ENCODE measurements at places on chromosomes 5 and 9. TPM values are rescaled to one million over a fixed set of nuclear protein-coding genes. Genes with fewer than 3 reads are reported as not detected.

DNA sequence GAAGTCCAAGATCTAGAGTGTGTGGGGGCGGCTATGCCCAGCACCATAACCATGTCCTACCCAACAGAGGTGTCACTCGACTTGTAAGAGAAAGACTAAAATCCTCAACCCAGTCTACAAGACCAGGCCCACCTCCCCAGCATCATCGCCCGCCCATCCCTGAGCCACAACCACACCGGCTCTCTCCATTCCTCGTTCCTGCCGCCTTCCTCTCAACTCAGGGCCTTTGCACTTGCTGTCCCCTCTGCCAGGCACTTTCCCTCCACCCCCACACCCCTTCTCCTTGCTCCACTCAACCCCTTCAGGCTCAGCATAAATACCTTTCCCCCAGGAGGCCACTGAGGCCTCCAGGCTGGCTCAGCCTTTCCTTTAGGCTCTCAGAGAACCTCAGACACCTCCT is 69.3 kb downstream of the PAX5 start:
- DNase-seq, result no peak

The AGXT2 gene
- total RNA-seq, result not detected

DNA sequence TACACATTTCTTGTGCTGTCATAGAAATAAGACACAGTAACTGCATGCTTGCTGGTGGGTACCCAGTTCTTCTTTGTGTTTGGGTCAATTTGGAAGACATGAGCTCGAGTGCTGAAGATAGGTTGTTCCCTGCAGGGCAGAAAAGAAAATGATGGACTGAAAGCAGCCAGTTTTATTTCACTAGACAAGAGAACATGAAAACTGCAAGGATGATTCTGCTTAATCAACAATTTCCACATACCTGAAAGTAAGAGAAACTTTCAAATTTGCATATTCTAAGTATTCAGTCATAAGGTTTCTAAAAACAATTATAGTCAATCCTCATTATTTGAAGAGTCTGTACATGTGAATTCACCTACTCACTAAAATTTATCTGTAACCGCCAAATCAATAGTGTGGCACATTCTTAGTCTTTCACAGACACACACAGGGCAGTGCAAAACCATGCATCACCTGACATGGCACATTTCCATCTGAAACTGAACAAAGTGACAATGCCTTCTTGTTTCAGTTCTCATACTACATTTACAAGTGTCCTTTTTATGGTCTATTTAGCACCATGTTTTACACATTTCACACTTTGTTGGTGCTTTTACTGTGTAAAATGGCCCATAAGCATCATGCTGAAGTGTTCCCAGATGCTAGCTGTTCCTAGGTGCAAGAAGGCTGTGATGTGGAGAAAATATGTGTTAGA is 56.9 kb downstream of the HOMER1 start:
- DNase-seq, result no peak

DNA sequence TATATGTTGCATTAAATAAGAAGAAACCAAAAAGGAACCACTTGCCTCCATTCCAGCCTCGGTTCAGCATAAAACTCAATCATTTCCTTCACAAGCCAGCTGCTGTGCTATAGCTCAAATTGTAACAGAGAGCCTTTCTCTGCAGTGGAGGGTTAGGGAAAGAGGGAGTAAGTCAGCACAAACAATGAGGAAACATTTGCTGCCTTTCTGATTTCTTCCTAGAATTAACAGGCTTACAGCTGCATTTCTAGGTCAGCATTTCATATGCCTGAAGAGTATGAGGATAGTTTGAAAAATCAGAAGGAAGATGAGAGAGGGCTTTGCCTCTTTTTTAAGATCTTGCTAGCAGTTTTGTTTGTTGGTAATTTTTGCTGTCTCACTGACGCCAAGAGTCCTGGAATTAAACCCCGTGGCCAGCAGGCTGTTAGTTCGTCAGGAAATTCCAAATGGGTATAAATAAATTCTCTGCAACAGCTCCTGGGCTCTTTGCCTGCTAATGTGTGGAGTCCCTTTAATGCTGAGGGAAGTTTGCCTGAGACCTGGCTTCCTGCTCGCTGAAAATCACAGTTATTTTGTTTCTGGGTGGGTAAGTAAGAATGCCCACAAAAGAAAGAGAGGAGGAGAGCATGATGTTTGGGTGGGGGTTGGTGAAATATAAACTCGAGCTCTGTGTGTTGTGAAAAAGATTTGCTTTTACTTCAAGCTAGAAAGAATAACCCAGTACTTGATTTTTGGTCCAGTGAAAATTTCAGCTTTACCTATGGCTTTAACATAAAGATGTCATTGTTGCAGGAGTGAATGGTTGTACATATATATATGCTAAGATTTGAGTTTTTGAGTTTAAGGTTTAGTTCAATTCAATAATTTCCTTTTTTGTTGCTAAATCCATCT is 148.1 kb upstream of the DMRT1 start:
- peak; percentile 82 for DNase-seq

DNA sequence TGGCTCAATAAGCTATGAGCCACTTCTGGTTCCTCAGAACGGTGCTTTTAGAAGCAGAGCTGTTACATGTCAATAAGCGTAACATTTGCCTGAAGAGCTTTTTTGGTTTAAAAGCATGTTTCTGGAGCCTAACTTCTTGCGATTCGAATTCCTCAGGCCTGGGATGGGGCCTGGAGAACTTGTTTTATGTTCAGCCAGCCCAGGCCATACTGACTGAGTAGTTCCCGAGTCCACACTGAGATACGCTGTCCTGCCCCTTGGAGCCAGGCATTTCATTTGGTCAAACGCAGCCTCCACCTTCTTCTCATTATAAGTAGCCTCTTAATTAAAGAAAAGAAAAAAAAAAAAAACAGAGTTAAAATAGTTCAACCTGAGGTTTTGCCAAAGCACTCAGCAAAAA is 260.6 kb upstream of the ANKRD55 start:
- no peak for DNase-seq

GRCh38 chr5:173399851-173400250 is 71.6 kb upstream of the STC2 start:
- DNase-seq, result no peak

GRCh38 chr5:77419644-77420582 is 72.2 kb downstream of the WDR41 start:
- DNase-seq, result no peak

GRCh38 chr5:124034963-124035362 is 523.0 kb downstream of the CSNK1G3 start:
- no peak for DNase-seq

The HTR1A gene
- not detected for total RNA-seq

Measured in MG63 (cell line).